ENCODE measurements at places on chromosomes 16 and 17.
A peak's percentile ranks its signal among the peaks of the same experiment; 100 is the strongest.

DNA sequence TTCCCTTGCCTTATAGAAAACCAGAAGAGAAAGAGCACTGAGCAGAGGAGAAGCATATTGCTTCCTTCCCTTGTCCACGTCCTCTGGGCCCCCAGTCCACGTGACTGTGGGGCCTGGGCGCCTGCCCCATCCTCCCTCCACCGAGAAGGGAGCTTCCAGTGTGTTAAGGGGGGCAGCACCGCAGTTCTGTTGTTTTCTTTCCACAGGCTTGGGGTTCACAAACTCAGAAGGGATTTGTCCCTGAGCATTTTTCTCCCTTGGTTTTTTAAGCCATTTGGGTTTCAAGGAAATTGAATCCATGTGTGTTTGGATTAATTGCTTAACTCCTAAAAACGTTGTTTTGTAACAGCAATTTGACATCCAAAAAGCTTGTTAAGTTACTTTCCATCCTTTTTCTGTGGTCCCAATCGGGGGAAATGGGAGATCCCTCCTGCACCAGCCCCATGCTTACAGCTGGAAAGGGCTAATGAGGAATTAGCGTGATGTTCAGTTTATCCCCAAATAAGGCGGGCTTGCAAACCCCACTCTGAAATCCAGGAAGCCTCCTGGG lies 347.5 kb upstream of the TNRC6C start:
- H3K27ac ChIP-seq, result no peak overlapping the region
- H3K4me1 ChIP-seq, result peaks cover 22% of the 10 kb centered on the region
- DNase-seq, result no peak
- H3K4me3 ChIP-seq, result peak overlapping the region; percentile 50
- H3K36me3 ChIP-seq, result no peaks in the 10 kb centered on the region

DNA sequence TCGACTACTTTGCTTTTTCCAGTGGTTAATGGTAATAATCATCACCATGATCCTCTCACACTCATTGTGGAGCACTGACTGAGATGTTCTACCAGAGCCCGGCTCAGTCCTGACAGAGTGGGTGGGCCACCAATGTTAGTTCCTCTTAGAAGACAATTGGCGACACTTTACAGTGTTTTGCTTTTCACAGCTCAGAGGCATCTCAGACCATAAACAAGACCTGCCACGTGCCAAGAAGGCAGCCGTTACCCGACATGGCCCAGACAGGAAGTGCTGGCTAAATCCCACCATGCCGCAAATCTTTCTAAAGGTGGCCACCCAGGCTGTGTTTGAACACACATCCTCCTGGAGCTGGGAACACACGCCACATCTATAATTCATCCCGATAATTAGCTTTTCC lies 103.7 kb downstream of the XYLT1 start:
- H3K27ac ChIP-seq, result no peak overlapping the region
- no peaks in the 10 kb centered on the region for H3K27me3 ChIP-seq
- H3K4me1 ChIP-seq, result peaks cover 96% of the 10 kb centered on the region
- no peaks in the 10 kb centered on the region for H3K36me3 ChIP-seq
- peak; percentile 68 for DNase-seq
- H3K4me3 ChIP-seq, result no peak overlapping the region

DNA sequence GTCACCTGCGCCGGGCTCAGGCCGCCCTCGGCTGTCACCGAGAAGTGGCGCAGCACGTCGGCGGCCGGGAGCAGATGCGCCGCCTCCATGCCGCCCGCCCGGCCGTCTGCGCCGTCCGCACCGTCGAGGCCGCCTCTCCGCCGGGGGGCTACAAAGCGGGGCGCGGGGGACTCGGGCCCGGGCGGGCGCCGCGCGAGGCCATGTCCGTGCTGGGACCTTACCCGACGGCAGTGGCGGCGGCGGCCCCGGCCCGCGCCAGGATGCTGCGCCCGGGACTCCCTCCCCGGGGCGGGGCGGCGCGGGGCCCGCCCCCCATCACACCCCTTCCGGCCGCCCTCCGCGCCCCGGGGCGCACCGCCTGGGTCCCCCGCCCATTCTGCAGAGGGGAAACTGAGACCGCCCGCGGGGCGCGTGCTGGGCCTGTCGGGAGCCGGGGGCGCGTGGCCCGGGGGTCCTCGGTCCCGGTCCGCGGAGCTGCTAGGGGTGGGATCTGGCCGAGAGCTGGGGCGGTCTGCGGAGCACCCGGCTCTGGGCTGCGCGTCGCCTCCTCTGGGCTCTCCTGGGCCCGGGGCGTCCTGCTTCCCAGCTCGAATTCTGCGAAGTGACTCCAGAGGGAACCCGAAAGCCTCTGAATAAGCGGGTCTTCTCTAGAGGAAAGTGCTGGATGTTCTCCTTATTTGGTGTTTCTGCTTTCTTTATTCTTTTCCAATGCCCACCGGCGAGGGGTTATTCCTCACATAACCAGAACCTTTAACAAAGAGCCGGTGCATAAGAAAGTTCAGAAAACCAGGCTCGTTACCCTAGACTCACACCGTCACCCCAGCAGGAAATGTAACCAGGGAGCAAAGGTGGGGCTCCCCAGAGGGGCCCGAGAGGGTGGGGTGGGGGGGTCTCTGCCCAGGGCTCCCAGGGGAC lies at the start of gene ATP2A3:
Gene ATP2A3, minus strand, starts transcription at position 235 of the 915 bp plus-strand sequence. Its CDS starts 146 bp downstream, at position 89.
- DNase-seq, result peak; percentile 58
- H3K36me3 ChIP-seq, result no peaks in the 10 kb centered on the region
- H3K27me3 ChIP-seq, result no peaks in the 10 kb centered on the region
- H3K4me1 ChIP-seq, result peaks cover 45% of the 10 kb centered on the region
- peak within 1 kb of the TSS; percentile 92 for H3K4me3 ChIP-seq

DNA sequence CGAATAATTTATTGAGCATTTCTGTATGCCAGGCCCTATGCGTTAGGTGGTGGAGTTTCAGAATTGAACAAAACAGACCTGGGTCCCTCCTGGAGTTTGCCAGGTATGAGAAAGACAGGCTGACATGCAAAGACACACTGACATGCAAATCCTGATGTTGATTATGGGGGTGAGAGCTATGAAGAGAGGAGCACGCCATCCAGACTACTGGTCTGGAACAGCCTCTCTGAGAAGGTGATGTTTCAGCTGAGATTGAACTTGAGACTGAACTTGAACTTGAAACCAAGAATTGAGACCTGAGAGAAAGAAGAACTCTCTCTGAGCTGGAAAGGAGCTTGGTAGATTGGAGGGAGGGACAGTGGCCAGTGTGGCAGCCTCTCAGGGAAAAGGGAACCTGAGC lies 14.2 kb upstream of the CACNG4 start:
- H3K27me3 ChIP-seq, result peaks cover 5% of the 10 kb centered on the region
- DNase-seq, result no peak
- no peak overlapping the region for H3K4me3 ChIP-seq
- H3K27ac ChIP-seq, result no peak overlapping the region
- H3K4me1 ChIP-seq, result no peaks in the 10 kb centered on the region

DNA sequence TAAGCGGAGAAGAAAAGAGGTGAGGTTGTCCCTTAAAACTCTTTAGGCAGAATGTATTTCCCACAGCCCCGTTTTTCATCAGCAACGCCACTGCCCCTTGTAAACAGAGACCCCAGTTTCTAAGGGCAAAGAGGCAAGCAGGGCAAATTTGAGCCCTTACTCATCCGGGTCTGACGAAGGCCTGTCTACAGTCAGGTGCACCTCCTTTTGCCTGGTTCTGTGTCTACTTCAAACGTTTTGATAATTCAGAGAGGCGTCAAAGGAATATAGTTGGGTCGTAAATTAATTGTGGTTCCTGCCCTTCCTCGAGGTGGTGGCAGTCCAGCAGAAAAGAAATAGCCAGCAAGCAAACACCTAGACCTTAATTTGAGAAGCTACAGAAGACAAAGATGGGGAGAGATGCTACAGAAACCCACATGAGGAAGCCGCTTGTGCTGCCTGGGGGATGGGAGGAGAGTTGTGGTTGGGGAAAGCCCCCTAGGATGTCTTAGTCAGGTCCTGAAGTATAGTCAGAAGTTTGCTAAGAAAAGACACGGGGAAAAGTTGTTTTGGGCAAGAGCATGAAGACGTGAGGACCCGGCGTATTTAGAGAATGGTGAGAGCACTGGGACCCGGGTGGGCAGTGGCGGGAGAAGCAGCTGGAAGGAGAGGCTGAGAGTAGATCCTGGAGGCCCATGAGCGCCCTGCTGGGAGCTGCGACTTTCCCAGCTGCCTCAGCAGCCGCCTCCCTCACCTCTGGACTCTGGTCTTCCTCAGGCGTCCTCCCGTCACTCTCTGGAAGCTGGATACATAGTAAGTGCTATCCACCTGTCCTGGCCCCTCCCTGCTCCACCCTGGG lies 2.4 kb downstream of the FBRS start:
- peak overlapping the region; percentile 100 for H3K27ac ChIP-seq
- H3K36me3 ChIP-seq, result peaks cover 43% of the 10 kb centered on the region
- peak; percentile 87 for DNase-seq
- H3K27me3 ChIP-seq, result no peaks in the 10 kb centered on the region
- H3K4me3 ChIP-seq, result peak overlapping the region; percentile 72

- no peak overlapping the region for H3K27ac ChIP-seq
- no peak for DNase-seq
- H3K4me3 ChIP-seq, result no peak overlapping the region
- H3K36me3 ChIP-seq, result no peaks in the 10 kb centered on the region
Observed at GRCh38 chr17:17106756-17107155, 64.5 kb downstream of the MPRIP start.

DNA sequence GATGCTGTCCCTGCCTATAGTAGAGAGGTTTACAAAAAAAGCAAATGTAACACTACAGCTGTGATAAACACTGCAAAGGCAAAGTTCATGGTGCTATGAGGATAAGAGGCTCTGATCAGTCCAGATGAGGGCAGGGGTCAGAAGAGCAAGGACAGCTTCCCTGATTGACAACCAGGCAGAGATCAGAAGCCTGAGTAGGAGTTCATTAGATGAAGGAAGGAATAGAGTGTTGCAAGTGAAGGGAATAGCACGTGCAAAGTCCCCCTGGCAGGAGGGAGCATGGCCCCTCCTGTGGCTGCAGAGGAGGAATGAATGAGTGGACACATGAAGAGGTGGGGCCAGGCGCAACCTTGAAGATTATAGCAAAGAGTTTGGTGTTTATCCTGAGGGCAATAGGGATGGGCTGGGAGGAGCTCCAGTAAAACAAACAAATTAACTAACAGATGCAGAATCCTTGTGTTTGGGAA lies 208.4 kb upstream of the IRX5 start:
- H3K27me3 ChIP-seq, result no peaks in the 10 kb centered on the region
- no peaks in the 10 kb centered on the region for H3K36me3 ChIP-seq
- no peak for DNase-seq
- H3K4me1 ChIP-seq, result no peaks in the 10 kb centered on the region
